ENCODE measurements at places on chromosomes 13 and 19.
A peak's percentile ranks its signal among the peaks of the same experiment; 100 is the strongest.

- no peak for DNase-seq
Observed at GRCh38 chr19:41405776-41406175, 8.2 kb downstream of the BCKDHA start.

- DNase-seq: peak; percentile 30
Observed at GRCh38 chr19:17450264-17451075, 2.0 kb upstream of the TMEM221 start.

- DNase-seq: no peak
Observed at GRCh38 chr19:21084343-21084742, 2.3 kb downstream of the ZNF714 start.

- no peak for DNase-seq
Observed at GRCh38 chr13:44212633-44213396, 160.8 kb upstream of the SERP2 start.

DNA sequence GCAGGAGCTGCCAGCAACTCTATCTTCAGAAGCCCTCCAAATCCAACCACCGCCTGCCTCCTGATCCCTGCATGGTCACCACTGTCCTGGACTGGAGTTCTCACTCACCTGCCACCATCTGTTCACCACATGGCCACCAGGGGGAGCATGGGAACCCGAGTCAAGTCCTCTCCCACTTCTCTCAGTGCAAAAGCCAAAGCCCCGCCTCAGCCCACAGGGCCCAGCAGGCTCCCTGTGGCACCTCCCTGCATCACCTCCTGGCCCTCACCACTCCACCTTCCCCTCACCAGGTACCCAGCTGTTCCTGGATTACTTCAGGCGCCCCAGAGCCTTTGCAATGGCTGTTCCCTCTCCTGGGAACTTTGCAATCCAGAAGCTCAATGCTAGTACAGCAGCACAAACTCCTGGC is 5.3 kb downstream of the DHPS start:
- peak; percentile 95 for DNase-seq

DNA sequence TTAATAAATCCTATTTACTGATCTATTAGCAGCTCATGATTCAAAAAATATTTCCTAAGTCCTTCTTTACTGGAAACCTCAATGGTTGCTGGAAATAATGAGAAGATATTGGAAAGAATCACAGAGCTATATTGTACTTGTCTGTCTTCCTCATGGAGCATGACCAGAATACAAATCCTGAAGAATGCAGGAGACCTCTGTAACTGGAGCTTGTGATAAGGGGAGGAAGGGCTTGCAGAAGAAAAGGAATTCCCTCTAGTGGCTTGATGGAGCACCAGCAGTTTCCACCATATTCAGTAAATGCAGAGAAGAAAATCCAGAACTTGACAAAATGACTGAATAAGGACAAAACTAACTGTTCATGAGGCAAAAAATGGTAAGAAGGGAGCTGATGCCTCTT is 1333.1 kb downstream of the EFNB2 start:
- no peak for DNase-seq

- no peak for DNase-seq
Observed at GRCh38 chr13:38121267-38121666, 228.4 kb upstream of the UFM1 start.

DNA sequence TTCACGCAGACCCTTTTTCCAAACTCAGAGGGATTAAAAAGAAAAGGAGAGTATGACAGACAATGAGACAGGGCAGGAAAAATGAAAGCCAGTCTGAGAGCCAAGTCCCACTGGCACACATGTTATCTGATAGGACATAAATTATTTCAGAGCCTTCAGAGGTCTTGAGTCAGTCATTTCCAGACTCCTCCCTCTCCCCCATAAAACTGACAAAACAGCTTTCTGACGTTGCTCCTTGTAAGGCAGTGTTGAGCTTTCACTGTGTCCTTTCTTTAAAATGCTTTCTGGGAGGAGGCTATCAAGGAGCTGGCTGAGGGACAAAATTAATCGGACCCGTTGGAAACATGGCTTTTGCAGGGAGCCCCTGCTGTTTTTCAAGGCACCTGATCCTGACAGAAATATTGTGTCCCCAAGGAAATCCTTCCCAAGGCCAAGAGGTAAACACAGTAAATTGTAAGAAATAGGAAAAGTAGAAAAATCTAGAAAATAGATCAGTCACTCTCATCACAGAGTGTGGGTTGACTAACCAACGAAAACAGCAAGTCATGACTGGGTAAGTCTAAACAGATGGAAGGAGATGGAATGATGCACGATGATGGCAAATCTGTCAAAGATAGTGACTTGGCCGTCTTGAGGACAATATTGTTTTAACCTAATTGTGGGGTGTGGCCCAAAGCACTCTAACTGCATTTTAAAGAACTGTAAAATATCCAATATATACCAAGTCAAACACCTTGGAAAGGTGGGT is 89.7 kb downstream of the DCT start:
- DNase-seq: no peak
